HepG2 (cell line): ENCODE measurements at places on chromosomes 13 and 19. TPM values are rescaled to one million over a fixed set of nuclear protein-coding genes. Genes with fewer than 3 reads are reported as not detected.

GRCh38 chr13:75226733-75227435 is 255.1 kb downstream of the TBC1D4 start:
- DNase-seq, result no peak

DNA sequence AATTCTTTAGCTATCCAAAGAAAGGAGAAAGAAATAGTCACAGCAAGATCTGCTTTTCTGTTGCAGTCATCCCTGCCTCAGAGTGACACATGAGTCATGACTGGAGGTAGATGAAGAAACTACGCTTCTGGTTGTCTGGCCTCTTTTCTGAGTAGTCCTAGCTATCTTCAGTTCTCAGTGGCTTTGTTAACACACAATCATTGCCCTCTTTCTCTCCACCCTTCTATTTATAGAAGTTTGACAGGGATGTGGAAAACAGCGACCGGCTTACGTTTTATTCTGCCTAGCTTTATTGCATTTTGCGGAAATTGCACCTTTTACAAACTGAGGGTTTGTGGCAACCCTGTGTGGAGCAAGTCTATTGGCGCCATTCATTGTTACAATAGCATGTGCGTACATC is 26.7 kb downstream of the SPATA13 start:
- DNase-seq, result no peak

DNA sequence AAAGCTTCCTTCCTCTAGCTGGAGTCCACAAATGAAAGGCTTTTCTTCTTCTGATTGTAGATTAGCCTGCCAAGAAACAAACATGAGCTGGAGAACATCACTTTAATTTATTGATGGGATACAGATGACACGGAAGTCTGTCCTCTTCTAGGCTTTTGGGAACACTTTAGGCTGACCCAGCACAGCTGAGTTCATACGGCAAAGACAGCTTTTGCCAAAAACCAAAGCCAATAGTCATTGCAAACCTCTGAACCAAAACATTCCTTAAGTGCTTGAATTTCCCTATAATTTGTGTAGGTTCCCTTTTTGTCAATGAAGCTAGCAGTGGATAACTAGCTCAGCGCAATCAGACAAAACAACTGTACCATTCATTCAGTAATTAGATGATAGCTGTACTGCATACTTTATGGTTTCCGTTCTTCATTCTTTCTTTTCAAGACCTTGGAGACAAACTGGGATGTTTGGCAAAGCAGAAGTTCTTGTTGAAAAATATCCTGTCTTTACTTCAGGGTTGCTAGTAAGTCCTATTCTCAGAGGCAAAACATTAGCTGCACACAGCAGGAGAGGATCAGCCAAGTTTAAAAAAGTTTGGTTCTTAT is 95.7 kb upstream of the SPRY2 start:
- DNase-seq, result no peak

- no peak for DNase-seq
Observed at GRCh38 chr13:102799426-102800144, 666 bp downstream of the BIVM start.

GRCh38 chr13:106415971-106416370 is 119.5 kb downstream of the EFNB2 start:
- no peak for DNase-seq

Gene CEACAM16
- total RNA-seq, result not detected in 2 replicates

- DNase-seq, result no peak
Observed at GRCh38 chr13:37395544-37395943, 203.0 kb downstream of the POSTN start.

DNA sequence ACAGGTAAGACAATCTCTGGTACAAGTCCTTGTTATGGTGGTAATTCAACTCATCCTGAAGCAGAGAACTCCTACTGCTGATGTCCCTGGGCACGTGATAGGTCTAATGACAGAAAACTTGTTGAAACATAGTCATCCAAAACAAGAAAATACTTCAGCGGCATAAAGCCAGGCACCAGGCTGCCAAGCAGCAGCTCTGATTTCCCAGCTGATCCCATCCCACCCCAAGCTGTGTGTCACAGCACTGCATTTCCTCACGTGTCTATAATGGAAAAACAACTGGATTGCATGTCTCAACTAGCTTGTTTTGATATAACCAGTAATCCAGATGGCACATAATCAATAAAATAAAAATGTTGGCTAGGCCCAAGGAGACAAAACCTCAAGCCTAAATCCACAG is 64.8 kb downstream of the MIPEP start:
- no peak for DNase-seq

Gene ADM5
- 1.1 and 2.7 TPM in 2 replicates for total RNA-seq

DNA sequence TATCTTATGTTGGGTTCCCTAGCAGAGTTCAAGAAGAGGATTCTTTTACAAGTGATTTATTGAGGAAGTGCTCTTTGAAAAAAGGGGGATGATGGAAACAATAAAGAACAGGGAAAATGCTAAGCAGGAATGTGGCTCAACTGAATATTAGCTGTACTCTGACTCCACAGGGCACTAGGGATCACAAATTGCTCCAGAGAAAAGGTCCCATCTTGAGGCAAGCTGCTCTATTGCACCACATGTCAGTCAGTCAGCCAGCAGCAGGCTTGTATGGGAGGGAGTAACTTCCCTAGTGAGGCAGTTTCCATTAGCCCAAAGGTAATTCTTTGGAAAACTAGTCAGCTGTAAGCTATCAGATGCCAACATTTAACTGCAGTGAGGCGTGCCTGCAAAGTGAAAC is 73.3 kb upstream of the FNDC3A start:
- DNase-seq, result no peak

Gene ATP1A3
- total RNA-seq, result 0.04 TPM in 1 of 2 replicates, not detected in the other

Gene KIR2DL3
- not detected in 2 replicates for total RNA-seq

GRCh38 chr19:13398780-13399726 is 107.2 kb downstream of the CACNA1A start:
- no peak for DNase-seq

Gene DPP9
- total RNA-seq, result 25.8 and 26.6 TPM in 2 replicates

DNA sequence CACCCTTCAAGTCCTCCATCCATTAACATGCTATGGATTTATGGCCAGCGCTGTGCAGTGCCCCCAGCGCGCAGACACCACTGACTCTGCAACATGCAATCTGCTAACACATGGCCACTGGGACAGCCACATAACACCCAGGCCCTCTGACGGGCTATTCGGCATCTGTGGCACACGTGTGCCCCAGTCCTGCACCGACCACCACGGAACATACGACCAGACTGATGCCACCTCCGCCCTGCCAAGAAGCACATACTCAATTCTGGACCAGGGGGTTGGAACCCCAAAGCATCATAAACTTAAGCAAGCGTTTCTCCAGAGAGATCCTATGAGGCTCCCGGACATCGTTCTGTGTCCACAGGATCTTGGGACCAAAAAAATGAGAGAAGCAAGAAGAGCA is 9.8 kb downstream of the STK24 start:
- no peak for DNase-seq

DNA sequence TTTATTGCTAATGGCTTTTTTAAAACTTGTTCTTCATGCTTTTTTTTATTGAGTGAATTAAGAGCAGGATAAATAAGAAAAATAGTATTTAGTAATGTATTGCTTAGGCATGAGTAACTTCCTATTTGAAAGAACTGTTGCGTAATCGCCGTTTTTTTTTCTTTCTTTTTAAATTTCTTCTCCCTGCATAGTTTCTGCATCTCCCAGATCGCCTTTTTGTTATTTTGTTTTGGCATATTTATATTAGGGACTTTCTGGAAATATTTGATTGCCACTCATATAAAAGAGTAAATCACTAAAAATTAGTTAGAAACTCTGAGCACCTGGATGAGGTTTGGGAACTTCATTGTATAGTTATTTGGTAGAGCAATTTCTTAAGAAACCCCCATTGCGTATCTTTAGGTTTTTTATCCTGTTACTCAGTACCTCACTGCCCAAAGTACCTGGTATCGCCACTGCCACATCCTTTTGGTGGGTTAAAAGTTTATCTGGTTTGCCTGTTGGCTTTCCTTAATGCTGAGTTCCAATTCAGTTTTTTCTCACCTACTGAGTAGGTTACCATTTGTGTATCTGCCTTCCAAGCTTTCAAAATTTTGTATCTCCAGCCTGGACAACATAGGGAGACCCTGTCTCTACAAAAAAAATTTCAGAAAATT is 36.2 kb upstream of the LPAR6 start:
- DNase-seq, result no peak

GRCh38 chr13:113782472-113782871 is 23.4 kb downstream of the TMEM255B start:
- DNase-seq, result no peak

Gene C1QTNF9B
- not detected in 2 replicates for total RNA-seq

GRCh38 chr19:38388349-38389100 is at the start of gene SPRED3:
TSS of gene SPRED3 (plus strand) at chr19:38388697. CDS start at chr19:38390303, 1,606 bp downstream.
- DNase-seq, result no peak

DNA sequence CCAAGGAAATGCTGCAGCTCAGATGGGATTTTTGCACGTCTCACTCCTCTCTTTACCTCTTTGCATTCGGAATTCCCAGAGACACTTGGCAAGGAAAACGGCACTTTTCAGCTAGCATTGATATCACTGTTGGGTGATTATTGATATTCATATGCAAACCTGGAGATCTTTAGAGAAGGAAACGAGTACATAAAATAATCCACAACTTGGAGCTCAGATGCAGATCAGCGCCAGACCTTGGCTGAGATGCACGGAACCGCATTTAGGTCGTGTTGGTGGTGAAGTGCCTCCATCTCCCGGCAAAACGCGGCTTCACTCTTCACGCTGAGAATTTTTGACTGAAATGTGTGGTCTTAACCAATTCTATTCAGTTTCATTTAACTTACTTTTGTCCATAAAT is 77.2 kb upstream of the ARHGEF7 start:
- DNase-seq, result no peak

DNA sequence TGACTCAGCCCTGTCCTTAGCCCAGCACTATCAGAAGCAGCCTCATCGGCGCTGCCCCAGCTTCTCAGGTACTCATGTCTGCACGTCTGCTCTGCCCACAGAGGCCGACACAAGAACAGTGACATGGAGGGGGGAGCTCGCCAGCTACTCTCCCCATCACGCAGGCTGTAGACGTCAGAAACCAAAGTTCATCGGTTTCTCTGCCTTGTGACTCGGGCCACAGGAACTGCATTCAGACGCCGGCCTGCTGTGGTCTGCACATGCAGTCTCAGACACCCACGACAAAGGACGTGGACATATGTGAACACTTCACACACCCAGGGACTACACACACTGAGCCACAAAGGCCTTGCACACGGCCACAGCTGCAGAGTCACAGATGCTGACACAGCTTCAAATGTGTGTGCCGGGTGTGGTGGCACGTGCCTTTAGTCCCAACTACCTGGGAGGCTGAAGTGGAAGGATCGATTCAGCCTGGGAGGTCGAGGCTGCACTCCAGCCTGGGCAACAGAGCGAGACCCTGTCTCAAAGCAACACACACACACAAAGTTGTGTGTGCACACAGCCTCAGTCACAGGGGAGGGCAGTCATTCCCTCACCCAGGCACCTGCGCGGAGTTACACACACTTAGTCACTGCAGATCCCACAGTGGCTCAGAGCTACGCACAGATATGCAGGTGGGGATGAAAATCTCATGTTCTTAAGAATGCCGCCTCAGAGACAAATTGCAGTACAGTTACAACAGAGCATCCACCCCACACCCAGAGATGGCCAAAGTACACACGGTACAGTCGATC is 4.9 kb upstream of the ZFP36 start:
- peak; percentile 96 for DNase-seq

DNA sequence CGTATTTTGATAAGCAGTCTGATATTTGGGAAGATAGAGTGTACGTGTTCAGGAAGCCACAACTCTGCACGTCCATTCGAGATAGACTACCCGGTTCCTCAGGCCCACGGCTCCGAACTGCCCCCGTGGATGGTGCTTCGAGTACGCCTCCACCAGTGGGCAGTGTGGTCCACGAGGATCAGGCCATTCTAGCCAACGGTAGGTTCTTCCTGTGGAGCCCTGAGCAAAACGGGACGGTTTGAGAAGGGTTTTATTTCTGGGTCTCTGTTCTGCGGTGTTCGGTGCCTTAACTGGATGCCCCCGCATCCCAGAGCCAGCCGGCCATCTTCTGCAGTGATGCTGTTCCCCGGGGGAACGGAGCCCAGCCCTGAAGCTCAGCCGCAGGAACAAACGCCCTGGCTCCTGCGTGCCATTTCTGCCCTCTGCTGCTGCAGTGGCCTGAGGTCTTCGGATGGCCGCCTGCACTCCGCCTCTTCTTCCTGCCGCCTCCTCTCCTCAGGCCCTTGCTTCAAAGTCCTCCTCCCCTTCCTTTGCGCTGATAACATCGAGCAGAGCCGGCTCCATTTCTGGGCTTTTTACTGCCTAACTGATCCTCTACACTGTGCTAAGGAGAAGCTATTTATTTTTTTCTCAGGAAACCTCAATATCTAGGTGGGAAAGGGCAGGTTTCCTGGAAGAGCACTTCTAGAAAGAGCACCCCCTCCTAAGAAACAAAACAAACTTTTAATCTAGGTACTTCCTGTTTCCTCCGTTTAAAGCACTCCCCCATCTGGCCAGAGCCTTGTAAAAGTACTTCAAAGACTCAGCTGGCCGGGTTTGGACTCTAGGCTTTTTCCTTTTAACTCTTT is 36.2 kb upstream of the SLC46A3 start:
- DNase-seq, result peak; percentile 11

Gene CYP4F22
- not detected in 2 replicates for total RNA-seq

DNA sequence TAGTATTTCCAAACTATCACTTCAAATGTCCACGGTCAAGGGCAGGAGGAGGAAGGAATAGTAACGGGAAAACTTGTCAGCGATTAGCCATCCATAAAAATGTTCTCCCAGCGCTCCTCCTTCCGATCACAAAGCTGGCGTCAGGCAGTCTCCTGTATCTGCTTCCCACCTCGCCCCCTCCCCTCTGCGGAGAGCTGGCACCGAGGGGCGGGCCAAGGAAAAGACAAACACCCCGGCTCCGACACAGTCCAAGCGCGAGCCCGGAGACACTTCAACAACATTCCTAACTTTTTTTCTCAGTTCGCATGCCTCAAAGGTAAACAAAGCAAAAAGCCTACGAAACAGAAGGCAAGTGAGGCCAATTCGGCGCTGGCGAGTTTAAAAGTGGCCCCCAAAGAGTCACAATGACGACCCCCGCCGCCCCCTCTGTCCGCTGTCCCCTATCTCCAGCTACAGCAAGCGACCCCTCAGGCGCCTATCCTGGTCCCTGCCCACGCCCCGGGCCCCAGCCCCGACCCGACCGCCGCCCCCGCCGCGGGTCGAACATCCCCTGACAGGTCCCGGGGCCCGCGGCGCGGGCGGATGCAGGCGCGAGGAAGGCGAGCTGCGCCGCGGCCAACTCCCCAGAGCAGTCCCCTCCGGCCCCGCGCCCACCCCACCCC is 736 bp downstream of the SMAD9 start:
- peak; percentile 83 for DNase-seq

Gene WDR88
- total RNA-seq, result not detected in 2 replicates

DNA sequence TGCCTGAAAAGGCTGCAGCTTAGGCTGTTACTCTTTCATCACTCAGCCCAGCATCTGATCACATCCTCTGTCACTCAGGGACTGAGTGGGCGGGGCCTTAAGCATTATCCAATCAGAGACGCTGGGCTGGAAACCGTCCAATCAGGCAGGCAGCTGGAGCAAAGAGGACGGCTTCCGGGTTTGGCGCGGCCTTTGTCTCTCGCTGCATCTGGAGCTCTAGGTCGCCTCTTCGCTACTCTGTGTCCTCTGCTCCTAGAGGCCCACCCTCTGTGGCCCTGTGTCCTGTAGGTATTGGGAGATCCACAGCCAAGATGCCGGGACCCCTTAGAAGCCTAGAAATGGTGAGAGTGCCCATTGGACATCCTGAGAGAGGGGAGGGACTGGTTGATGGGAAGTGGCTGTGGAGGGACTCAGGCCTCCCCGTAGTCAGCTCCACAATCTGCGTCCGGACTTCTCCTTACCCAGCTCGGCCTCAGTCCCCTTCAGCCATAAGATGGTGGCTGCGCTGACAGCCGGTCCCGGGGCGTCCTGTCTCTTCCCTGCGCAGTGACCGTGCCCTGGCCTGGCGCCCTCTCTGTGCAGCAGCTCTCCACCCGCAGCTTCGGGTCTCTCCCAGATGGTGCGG is at the start of gene ZNF486:
Gene ZNF486 (plus strand): TSS at position 195 of the 625 bp plus-strand sequence. CDS start 117 bp downstream, at position 312.
- DNase-seq, result peak; percentile 80

GRCh38 chr13:36858290-36858689 is 39.3 kb downstream of the RFXAP start:
- peak; percentile 69 for DNase-seq
